ENCODE measurements at places on chromosomes 5 and 9. TPM values are rescaled to one million over a fixed set of nuclear protein-coding genes. Genes with fewer than 3 reads are reported as not detected.

Gene TLE1
- 40.6 TPM for total RNA-seq

Gene RGS7BP
- total RNA-seq: not detected

Gene CCDC171
- 0.47 TPM for total RNA-seq

Gene TMEM232
- total RNA-seq: not detected

Gene LTC4S
- total RNA-seq: not detected

Gene SHROOM1
- total RNA-seq: 8.7 TPM

Gene EQTN
- total RNA-seq: not detected

Gene BHMT2
- 53.9 TPM for total RNA-seq

Gene GRIA1
- not detected for total RNA-seq

Gene DEPDC1B
- 38.3 TPM for total RNA-seq

Gene NKD2
- 0.27 TPM for total RNA-seq

Gene ELOVL7
- total RNA-seq: 11.3 TPM

Gene SLC6A18
- total RNA-seq: not detected

Gene TSSK1B
- total RNA-seq: not detected

Gene PKD2L2
- total RNA-seq: not detected

Measured in Caki2 (cell line).